ENCODE measurements at places on chromosomes 4 and X.

- no peak for DNase-seq
Observed at GRCh38 chrX:153935326-153935851, 552 bp upstream of the NAA10 start.

GRCh38 chr4:41070516-41071281 is 143.6 kb downstream of the APBB2 start:
- no peak for DNase-seq

- DNase-seq, result no peak
Observed at GRCh38 chrX:77450996-77451395, 3.8 kb downstream of the FGF16 start.

GRCh38 chr4:44861756-44862155 is 135.4 kb upstream of the GNPDA2 start:
- DNase-seq, result no peak

- no peak for DNase-seq
Observed at GRCh38 chrX:42686296-42686695, 91.7 kb downstream of the PPP1R2C start.

GRCh38 chrX:31038575-31039326 is 33.1 kb downstream of the FTHL17 start:
- DNase-seq, result no peak

- no peak for DNase-seq
Observed at GRCh38 chr4:183700407-183700806, 41.3 kb downstream of the TRAPPC11 start.

- DNase-seq, result no peak
Observed at GRCh38 chrX:154486052-154486395, 391 bp downstream of the UBL4A start.

DNA sequence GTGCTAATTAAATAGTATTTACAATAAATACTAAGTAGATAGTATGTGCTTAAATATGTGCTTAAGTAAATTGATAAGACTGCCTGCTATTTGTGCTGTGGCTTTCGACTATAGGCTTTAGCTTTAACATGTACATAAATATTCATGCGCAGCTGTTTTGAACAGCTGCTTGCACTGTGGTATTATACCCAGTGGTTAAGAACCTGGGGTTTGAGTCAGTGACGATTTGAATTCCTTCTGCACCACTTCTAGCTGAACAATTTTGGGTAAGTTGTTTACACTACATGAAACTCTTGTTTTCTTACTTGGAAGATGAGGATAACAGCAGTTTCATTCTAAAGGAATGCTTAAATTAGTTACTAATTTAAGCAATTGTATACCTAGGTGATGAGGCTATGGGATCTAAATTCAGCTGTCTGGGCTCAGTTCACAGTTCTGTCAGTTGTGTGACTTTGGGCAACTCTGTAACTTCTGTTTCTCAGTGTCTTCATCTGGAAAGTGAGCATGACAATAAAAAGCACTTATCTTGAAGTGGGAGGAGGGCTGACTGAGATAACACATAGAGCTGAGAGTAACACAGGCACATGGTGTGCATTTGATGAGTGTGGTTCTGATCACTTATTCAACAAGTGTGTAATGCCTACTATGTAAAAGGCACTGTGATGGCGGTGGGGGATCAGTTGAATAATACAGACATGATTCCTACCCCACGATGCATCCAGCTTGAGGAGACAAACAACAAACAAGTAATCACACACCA is 37.0 kb downstream of the HPGDS start:
- no peak for DNase-seq

DNA sequence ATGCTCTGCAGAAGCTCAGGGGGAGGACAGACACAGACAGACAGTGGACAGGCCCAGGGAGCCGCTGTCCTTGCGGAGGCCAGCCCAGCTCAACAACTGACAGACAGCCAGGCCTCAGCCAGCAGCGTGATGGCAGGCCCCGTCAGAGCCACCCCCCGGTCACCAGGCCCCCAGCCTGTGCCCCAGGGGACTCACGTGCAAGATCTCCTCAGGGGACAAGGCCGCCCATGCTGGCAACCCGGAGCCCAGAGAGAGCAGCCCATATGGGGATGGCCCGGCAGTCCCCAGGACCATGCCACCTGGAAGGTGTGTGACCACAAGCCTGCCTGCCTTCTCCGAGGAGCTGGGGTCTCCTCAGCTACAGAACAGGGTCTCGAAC is 28.0 kb upstream of the MXD4 start:
- DNase-seq, result no peak

- no peak for DNase-seq
Observed at GRCh38 chr4:55661398-55662056, 25.4 kb upstream of the NMU start.

DNA sequence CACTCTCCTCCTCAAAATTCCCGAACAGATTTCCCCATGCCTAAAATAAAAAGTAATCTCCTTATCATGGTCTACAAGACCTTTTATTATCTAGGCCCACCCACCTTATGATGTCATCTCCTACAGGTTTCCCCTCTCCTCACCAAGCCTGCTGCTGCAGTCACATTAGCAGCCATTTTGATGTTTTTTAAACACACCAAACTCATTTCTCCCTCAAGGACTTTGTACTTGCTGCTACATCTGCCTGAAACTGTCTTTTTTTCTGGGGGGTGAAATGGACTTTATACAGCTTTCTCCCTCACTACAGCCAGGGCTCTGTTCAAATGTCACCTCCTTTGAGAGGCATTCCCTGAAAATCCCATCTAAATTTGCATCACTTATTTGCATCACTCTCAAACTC is 90.2 kb upstream of the TAB3 start:
- no peak for DNase-seq

DNA sequence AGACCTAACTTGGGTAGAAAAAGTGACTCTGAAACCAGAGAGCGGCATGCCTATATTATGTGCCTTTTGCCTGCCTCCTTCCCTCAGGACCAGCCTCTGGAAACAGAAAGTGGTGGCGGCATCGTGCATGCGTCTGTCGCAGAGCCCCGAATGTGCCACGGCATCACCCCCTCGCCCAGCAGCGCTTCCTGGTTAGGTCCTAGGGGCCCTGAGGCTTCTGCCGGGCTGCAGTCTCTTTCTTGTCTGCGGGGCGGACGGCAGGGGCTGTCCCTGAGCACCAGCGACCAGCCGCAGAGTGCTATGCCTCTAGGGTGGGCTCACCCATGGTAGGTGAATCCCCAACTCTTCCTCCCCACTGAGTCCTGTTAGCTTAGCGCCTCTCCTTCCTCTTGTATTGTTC is 68.7 kb downstream of the VSIG4 start:
- no peak for DNase-seq

Measured in cortex of kidney (tissue), 1 donor.